ENCODE measurements at places on chromosomes 3 and 15. TPM values are rescaled to one million over a fixed set of nuclear protein-coding genes. Genes with fewer than 3 reads are reported as not detected.

DNA sequence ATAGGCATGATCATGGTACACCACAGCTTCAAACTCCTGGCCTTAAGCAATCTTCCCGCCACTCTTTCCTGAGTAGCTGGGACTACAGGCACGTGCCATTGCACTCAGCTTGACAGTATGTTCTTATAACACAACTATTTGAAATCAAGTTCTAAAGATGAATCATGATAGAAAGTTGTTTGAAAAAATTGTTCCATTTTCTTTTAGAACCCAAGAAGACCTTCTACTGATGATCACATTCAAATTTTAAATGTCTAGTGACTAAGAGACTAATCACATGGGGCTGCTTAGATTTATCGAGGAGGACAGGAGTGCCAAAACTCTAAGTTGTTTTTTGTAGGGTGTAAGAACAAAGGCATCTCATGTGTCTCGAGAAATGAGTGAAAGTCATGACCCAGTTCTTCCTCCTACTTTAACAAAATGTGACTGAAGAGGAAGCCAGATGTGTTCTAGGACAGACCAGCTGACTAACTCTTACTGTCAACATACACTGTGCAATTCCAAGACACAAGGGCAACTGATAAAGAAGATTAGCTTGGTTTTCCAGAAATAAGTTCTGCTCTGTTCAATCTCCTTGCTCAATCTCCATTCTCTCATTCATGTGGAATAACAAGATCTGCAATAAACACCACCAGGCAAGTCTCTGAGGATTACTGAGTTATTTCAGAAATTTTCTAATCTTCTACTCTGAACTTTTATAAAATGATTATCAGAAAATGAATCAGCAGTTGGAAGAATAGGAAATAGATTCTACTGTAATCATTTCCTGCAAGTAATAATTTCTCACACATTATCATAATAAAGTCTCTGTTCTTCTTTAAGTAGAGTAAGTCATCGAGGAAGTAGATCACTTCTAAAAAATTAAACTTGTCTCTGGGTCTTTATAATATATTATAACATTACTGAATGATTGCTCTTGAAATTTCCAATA is 122.6 kb upstream of the CCNL1 start:
- no peaks in the 10 kb centered on the region for H3K27me3 ChIP-seq
- H3K4me3 ChIP-seq, result no peak overlapping the region
- H3K4me1 ChIP-seq, result no peaks in the 10 kb centered on the region
- peak; percentile 62 for DNase-seq

DNA sequence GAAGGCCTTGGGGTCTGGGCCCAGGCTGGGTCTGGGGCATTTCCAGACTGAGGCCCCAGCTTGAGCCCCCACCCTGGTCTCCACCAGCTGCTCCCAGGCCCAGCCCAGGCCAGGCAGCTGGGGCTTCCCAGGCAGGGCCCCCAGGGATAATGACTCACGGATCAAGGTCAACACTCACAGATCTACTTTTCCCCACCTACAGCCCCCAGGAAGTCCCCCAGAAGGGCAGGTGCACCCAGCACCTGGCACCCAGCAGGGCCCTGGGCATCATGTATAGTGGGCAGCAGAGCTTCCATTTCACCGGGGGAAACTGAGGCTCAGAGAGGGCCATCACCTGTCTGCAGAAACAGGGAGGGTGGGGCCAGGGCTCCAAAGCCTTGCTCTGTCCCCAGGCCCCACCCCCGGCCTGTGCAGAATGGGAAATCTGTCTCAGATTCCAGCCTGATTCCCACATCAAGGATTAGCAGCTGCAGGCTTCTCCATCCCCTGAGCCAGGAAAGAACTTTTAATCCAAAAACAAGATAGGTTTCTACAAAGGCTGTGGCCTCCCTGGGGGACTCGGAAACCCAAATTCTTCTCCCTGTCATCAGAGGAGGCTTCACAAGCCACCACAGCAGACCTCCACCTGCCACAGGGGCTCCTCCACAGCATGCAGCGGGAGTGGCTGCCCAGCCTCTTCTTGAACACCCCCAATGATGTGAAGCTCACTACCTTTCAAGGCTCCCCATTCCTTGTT is 49.8 kb downstream of the IQSEC1 start:
- peak overlapping the region; percentile 68 for H3K27ac ChIP-seq
- H3K36me3 ChIP-seq, result no peaks in the 10 kb centered on the region
- H3K27me3 ChIP-seq, result no peaks in the 10 kb centered on the region
- no peak for DNase-seq

DNA sequence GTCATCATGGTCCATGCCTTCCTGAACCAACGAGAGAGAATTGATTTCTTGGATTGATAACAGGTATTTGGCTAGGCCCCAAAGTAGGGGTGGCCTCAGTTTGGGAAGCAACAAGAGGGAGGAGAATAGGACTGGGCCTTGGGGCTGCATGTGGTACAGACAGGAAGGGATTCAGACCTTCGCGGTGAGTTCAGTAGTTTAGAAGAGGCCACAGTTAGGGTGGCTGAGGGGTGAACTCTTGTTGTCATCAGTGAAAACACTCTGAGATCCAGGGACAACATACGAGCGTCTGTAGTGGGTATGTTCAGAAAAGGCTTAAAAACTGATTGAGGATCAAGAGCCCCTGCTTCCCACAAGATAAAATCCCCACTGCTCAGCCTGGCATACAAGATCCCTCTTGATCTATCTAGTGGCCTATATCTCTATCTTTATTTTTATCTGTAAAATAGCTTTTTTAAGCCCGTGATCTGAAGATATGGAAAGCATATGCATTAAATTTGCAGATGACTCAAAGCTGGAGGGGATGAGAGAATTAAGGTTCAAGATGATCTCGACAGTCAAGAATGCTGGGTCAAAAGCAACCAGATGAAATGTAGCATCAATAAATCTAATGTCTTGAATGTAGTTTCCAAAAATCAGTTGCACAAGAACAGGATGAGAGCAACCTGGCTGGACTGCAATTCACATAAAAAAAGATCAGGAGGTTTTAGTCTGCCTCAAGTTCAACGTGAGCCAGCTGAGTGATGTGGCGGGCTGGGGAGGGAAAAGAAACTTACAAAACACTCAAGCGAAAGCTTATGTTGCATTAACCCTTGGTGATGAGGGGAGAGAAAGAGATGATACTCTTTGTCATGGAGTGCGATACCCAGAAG is 221.1 kb upstream of the TLE3 start:
- H3K27ac ChIP-seq, result no peak overlapping the region
- no peak overlapping the region for H3K4me3 ChIP-seq
- DNase-seq, result peak; percentile 50

DNA sequence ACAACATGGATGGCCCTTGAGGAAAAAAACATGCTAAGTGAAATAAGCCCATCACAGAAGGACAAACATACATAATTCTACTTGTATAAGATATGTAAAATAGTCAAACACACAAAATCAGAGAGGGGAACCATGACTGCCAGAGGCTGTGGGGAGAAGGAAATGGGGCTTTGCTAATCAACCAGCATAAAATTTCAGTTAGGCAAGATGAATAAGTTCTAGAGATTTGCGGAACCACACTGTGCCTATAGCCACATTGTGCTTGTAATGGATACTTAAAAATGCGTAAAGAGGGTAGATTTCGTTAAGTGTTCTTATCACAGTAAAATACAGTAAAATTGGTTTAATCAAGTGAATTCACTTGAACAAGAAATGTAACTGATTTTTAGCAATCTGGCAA is 33.7 kb upstream of the SPTBN5 start:
- no peaks in the 10 kb centered on the region for H3K27me3 ChIP-seq
- no peak overlapping the region for H3K4me3 ChIP-seq
- H3K4me1 ChIP-seq, result peaks cover 26% of the 10 kb centered on the region
- no peaks in the 10 kb centered on the region for H3K36me3 ChIP-seq

DNA sequence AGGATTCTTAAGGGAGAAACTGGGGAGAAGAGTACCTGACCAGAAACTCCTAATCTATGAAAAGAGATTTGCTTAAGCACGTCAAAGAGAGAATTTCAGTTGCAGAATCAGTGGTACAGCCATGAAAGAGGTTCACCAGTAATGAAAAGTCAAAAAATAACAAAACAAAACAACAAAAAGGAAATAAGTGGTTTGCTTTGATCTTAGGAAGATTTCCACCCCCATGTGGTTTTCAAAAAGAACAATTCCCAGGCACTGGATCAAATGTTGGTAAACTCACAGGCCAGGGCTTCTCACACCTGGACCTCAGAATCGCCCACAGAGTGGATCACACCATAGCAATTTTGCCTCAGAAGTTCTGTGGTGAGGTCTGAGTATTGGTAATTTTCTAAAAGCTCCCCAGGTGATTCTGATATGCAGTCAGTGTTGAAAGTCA is 67.5 kb downstream of the TMEM39A start:
- H3K36me3 ChIP-seq, result no peaks in the 10 kb centered on the region
- H3K4me1 ChIP-seq, result no peaks in the 10 kb centered on the region
- no peak for DNase-seq
- no peak overlapping the region for H3K4me3 ChIP-seq

GRCh38 chr3:13161021-13161759 is 88.0 kb upstream of the IQSEC1 start:
- no peaks in the 10 kb centered on the region for H3K27me3 ChIP-seq
- no peaks in the 10 kb centered on the region for H3K36me3 ChIP-seq
- DNase-seq, result no peak
- H3K27ac ChIP-seq, result no peak overlapping the region
- no peaks in the 10 kb centered on the region for H3K4me1 ChIP-seq

GOLGA6L9 gene
- total RNA-seq, result 1.5 TPM

DNA sequence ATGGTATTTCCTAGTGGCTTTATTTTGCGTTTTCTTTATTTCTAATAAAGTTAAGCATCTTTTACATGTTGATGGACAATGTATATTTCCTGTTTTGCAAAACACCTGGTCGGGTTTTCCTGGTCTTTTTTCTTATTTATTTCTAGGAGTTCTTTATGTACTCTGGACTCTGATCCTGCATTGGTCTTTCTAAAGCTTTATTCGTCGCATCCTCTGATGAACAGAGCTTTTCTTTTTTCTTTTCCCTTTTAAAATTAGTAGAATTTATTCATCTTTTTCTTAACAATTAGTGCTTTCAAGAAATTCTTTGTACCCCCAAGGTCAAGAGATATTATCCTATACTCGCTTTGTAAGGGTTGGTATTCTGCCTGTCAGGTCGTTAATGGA is 32.2 kb downstream of the ZDHHC19 start:
- H3K27ac ChIP-seq, result peak overlapping the region; percentile 73
- H3K36me3 ChIP-seq, result no peaks in the 10 kb centered on the region
- DNase-seq, result no peak
- H3K4me3 ChIP-seq, result no peak overlapping the region

DNA sequence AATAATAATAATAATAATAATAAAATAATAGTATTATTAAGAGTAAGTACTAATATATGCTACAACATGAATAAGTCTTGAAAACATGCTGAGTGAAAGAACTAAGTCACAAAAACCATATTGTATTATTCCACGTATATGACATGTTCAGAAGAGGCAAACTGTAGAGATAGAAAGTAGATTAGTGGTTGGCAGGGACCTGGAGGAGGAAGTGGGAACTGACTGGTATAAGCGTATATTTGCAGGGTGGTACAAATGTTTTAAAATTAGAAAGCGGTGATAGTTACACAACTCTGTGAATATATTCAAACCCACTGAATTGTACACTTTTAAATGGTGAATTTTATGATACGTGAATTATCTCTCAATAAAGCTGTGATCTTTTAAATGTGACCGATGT is 32.8 kb downstream of the LRRK1 start:
- no peaks in the 10 kb centered on the region for H3K27me3 ChIP-seq
- no peaks in the 10 kb centered on the region for H3K36me3 ChIP-seq
- no peak for DNase-seq
- no peak overlapping the region for H3K4me3 ChIP-seq
- H3K4me1 ChIP-seq, result no peaks in the 10 kb centered on the region

DNA sequence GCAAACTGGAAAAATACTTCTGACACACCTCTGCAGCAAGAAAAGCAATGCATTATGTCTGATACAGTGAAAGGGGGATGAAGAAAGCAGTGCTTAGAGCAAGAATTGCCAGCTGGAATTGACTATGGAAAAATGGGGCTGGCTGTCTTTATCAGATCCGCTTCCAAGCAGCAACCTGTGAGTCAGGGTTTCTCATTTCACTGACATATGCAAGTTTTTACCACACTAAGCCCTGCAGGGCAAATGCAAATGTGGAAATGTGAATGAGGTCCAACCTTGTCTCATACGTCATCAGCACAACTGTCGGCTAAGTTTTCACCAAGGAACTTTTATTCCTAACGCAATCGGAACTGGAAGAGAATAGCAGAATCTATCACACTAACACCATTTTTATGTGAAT is 172.5 kb upstream of the GADL1 start:
- DNase-seq, result peak; percentile 77
- no peak overlapping the region for H3K4me3 ChIP-seq
- H3K27ac ChIP-seq, result peak overlapping the region; percentile 52

DNA sequence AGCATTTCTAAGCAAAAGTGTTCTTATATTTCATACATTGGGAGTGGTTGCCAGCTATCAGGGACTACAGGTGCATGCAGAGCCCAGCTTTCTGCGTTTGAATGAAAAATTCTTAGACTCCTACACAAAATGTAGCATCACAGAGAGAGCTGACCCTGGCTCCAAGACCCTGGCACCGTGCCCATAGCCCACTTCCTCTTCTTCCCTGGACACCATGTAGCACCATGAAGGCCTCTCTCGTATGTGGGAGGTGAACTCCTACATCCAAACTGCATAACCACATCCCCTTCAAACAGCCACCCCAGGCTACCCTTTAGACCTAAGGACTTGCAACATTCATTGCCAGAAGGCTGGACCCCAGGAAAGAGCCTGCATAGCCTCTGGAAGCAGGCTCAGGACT is 35.8 kb upstream of the ATOSA start:
- no peak for DNase-seq
- H3K36me3 ChIP-seq, result no peaks in the 10 kb centered on the region
- H3K4me3 ChIP-seq, result no peak overlapping the region
- H3K27ac ChIP-seq, result no peak overlapping the region
- H3K27me3 ChIP-seq, result no peaks in the 10 kb centered on the region

- no peak for DNase-seq
- no peaks in the 10 kb centered on the region for H3K27me3 ChIP-seq
- H3K4me1 ChIP-seq, result peaks cover 10% of the 10 kb centered on the region
- H3K36me3 ChIP-seq, result no peaks in the 10 kb centered on the region
- H3K27ac ChIP-seq, result no peak overlapping the region
These were observed 19.6 kb upstream of the IGSF10 start for GRCh38 chr3:151480492-151480891.

DNA sequence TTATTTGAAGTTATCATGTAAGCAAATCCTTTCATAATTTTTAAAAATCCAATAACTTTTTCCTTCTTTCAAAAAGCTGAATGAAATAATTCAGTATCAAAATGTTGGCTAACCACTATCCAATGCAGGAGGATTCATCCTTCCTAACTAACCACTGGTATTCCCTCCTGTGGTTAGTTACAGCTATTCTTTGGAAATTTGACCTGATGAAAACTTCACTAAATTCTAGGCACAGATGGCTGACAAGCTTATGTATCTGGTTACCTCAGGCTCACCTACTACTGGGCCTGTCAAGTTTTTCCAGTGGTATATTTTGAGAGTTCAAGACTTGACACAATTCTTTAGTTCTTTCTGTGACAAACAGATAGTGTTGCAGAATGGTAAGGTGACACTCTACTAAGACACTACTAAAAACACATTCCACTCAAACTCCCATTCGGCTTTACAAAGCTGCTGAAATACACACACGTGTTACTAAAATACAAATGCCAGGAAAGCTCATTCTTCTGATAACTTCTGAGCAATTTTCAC is 15.8 kb downstream of the NPTN start:
- H3K36me3 ChIP-seq, result no peaks in the 10 kb centered on the region
- H3K27ac ChIP-seq, result peak overlapping the region; percentile 1
- no peak for DNase-seq
- no peaks in the 10 kb centered on the region for H3K27me3 ChIP-seq
- peaks cover 60% of the 10 kb centered on the region for H3K4me1 ChIP-seq

CORO2B gene
- 1.5 TPM for total RNA-seq

GRCh38 chr3:171803044-171803443 is 7.2 kb downstream of the PLD1 start:
- peaks cover 13% of the 10 kb centered on the region for H3K4me1 ChIP-seq
- DNase-seq, result no peak
- no peak overlapping the region for H3K27ac ChIP-seq
- H3K27me3 ChIP-seq, result no peaks in the 10 kb centered on the region
- no peaks in the 10 kb centered on the region for H3K36me3 ChIP-seq
- no peak overlapping the region for H3K4me3 ChIP-seq
